GOT3 (cell line): ENCODE measurements at places on chromosomes 7 and 10.

- DNase-seq: no peak
Observed at GRCh38 chr7:74226633-74227032, 16.8 kb downstream of the LAT2 start.

GRCh38 chr7:76231583-76231982 is 29.9 kb downstream of the SRRM3 start:
- DNase-seq: no peak

GRCh38 chr10:123471811-123472210 is 194.3 kb upstream of the GPR26 start:
- no peak for DNase-seq

- DNase-seq: no peak
Observed at GRCh38 chr7:157528785-157529341, 192.1 kb downstream of the DNAJB6 start.

DNA sequence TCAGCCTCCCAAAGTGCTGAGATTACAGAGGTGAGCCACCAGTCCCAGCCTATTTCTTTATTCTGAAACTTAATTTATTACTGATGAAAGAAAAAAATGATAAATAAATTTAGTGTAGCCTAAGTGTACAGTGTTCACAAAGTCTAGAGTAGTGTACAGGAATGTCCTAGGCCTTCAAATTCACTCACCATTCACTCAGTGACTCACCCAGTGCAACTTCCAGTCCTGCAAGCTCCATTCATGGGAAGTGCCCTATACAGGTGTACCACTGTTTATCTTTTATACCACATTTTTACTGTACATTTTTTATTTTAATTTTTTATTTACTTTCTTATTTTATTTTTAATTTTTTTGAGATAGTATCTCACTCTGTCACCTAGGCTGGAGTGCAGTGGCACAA is 12.2 kb downstream of the MRLN start:
- no peak for DNase-seq

GRCh38 chr10:88657901-88658300 is 6.3 kb upstream of the LIPF start:
- DNase-seq: no peak

DNA sequence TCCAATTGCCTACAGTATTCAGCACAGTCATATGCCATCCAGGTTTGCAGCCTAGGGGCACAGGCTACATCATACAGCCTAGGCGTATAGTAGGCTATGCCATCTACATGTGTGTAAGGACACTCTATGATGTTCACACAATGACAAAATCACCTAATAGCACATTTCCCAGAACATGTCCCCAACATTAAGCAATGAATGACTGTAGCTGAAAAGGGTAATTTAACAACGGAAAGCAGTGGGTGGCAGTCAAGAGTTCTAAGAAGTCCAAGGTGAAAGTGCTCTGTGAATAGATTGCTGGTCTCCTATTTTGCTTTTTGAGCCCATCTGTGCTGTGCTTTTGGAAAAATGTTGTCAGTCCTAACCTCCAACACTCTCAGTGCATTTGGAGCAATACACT is 162.6 kb downstream of the KLF6 start:
- no peak for DNase-seq

- no peak for DNase-seq
Observed at GRCh38 chr10:85527616-85528317, 838.8 kb downstream of the GRID1 start.

DNA sequence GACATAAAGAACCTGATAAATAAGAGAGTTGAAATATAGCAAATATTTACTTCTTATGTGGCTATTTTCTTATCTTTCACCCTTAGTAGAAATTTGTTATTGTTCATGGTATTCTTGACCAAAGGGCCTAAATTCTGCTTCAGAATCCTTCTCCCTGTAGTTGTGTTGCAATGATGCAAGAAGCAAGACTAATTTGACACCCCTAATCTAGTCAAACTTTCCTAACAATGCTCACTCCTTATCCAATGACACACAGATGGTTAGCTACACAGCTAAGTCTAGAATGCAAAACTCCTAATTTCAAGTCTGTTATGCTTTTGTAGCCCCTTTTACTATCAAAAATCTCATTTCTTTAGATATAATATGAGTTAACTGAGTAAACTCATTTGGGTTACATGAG is 56.1 kb downstream of the TWIST1 start:
- no peak for DNase-seq

DNA sequence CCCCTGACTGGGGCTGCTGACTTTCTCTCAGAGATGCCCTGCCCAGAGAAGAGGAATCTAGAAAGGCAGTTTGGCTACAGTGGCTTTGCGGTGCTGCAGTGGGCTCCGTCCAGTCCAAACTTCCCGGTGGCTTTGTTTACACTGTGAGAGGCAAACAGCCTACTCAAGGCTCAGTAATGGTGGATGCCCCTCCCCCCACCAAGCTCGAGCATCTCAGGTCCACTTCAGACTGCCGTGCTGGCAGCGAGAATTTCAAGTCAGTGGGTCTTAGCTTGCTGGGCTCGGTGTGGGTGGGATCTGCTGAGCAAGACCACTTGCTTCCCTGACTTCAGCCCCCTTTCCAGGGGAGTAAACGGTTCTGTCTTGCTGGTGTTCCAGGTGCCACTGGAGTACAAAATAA is 734.5 kb upstream of the LRRN3 start:
- no peak for DNase-seq

DNA sequence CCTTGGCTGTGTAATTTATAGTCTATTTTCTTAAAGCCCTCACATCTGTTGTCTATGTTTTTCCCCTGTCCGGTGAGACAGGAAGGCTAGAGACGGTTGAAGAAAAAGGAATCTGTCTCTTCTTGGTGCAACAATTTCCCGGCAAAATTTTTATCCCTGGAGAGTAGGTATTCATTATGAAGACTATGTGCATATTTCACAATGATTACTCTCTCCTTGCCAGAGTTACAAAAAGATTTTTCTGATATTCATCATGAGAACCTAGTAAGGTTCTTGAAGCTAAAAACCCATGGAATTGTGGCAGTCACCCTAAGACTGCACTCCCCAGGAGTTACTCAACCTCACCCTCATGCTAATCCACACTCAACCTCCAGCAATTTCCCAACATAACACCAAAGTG is 55.0 kb upstream of the GHITM start:
- no peak for DNase-seq

GRCh38 chr7:140225562-140226249 is 48.9 kb upstream of the KDM7A start:
- no peak for DNase-seq

DNA sequence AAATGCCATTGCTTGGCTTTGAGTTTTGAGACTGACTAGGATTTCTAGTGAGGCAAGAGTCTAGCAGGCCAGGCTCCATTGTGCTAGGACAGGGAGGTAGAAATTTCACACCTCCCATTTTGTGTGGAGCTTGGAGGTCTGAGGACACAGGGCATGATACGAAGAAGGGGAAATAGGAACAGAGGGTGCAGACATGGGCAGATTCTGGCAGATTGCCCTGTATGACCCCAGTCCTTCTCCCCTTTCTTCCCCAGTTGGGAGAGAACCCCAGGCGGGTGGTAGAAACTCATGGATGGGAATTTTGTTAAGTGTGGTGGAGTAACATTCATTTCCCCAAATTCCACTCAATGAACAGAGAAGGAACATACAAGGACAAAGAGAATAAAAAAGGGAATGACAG is 54.4 kb downstream of the RAMP3 start:
- DNase-seq: no peak

- DNase-seq: no peak
Observed at GRCh38 chr7:101330011-101330484, 8.4 kb upstream of the IFT22 start.

- no peak for DNase-seq
Observed at GRCh38 chr7:19009241-19009935, 108.0 kb downstream of the TWIST1 start.

DNA sequence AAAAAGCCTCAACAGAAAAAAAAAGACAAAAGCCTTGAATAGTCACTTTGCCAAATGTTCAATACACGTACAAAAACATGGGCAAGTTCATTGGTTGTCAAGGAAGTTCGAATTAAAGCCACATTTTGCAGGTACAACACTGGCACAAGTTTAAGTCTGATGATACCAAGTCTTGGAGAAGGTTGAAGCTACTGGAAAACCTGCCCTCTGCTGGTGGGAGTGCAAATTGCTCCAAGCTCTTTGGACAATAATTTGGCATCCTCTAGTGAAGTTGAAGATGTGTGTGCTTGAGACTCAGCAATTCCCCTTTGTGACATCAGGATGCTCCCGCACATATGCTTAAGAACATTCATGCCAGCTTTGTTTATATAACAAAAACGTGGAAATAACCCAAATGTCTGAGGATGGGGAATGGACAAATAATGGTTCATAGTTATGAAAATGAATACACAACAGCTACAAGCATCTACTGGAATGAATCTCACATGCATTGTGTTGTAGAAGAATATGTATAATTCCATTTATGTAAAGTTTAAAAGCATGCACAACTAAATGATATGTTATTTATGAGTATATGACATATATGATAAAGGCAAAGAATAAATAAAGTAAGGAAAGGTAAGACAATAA is 120.0 kb upstream of the PLPP4 start:
- no peak for DNase-seq

DNA sequence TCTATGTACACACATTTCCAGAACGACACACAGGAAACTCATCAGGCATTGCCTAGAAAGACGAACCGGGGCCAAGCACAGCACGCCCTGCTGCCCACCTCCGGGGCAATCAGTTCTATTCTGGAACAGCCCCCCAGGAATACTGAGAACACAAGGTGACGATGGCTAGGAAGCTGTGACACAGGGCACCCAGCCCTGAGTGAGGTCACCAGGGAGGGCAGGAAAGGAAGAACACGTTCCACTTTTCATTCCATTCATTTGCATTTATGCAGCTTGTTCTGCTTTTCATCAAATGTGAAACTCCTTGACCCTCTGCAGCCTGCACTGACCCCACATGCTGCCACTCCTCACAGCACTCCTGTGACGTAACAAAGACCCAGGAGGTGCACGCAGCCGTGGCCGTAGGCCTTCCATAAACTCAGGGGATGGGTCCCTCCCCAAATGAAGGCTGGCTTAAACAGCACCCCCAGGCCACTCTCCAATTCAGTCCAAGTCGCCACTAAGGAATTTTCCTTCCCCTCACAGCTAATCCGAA is 28.9 kb downstream of the MAD1L1 start:
- DNase-seq: no peak

DNA sequence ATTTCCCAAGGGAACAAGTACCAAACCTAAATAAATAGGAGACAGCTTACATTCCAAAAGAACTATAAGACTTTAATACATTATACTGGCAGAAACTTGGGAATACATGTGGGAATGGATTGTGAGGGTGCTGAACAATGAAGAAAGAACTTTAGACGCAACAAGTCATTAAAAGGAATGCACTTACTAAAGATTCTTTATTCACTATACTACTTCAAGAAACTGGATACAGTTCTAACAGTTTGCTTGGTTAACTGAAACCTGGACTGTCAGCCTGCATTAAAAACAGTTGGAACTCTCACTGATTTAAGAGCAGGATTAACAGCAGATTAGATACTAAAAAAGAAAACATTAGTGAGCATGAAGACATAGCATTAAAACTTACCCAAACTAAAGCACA is 12.0 kb downstream of the CACUL1 start:
- no peak for DNase-seq

DNA sequence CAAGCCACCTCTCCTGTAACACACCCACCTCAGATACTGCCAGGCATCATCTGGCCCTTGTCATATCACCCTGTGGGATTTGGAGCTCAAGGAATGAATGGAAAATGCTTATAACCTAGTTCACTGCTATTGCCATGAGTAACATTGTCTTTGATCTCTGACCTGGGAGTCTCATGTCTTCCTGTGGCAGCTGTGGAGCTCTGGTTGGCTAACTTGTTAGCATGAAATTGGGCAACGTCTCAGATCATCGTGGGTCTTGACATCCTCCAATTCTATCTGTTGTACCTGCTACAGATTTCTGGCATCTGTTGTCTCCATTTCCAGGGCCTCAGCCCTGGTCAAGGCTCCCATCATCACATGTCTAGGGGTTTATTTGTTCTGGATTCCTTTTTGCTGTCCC is 2.2 kb upstream of the TMEM270 start:
- DNase-seq: no peak

DNA sequence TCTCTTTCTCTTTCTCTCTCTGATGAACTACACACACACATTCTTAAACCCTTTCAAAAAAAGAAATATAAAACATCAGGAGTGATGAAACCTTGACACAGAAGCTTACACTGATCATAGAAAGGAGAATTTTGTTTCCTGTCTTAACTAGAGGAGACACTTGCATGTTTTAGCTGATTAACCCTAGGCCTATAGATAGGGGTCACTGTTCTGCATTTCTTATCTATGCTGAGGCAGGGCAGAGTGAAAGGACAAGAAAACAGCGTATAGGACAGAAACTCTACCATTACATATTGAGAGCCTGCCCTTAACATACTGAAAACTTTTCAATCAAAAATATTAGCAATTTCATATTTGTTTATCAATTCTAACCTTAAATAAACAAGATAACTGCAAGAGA is 680.6 kb upstream of the MBL2 start:
- no peak for DNase-seq

DNA sequence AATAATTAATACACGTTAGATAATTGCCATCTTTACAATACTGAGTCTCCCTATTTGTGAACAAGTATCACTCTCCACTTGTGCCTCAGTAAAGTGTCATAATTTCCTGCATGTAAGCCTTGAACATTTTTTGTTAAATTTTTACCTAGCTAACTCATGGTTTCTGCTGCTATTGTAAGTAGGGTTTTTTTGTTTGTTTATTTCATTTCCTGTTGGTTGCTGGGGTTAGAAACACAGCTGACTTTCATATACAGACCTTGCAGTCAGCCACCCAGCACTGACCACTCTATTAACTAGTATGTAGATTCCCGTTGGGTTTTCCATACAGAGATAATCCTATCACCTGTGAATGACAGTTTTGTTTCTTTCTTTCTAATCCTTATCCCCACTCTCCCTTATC is 133.3 kb downstream of the MPP7 start:
- no peak for DNase-seq

GRCh38 chr10:111455776-111456426 is 379.1 kb downstream of the ADRA2A start:
- DNase-seq: no peak

DNA sequence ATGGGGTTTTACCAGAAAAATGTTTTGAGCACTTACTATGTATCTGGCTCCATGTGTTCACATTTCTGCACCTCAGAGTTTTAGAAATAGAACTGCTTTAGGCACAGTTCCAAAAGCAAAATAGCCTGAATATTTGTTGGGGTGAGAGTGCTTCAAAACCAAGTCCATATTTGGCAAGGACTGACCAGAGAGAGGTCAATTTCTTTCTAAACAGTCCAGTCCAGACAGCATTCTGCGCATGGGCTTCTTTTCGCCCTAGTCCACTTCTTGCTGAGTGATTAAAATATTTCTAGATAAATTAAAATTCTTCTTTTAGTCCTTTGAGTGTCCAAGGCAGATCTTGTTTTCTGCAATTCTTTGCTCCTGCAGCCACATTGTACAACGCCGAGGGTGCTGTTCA is 427.0 kb downstream of the PHTF2 start:
- DNase-seq: no peak

GRCh38 chr10:2478656-2479055 is 588.7 kb upstream of the PFKP start:
- DNase-seq: no peak

- no peak for DNase-seq
Observed at GRCh38 chr10:92757711-92758104, 68.0 kb downstream of the HHEX start.

- no peak for DNase-seq
Observed at GRCh38 chr7:106057962-106058927, 53.9 kb downstream of the SYPL1 start.
